ENCODE measurements at places on chromosomes 4 and X.

- DNase-seq = no peak
Measured at GRCh38 chrX:7191681-7192110, 43.7 kb upstream of the PUDP start.

DNA sequence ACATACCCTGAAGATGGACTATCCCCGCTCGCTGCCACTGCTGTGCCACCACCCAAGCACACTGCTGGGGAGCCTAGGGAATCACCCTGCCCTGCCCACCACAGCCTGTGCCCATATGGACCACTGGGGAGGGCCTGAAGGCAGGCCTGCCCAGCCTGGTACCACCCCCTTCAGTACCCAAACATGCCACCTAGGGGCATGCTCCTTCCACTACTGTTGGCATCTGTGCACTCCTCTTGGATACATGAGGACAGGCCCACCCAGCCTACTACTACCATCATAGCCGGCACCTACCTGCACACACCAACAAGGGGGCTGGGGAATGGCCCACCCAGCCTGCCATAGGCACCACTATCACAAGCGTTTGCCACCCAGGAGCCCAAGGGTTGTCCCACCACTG lies 30.1 kb upstream of the PRDX4 start:
- DNase-seq = no peak

- DNase-seq = no peak
Measured at GRCh38 chr4:26884026-26884425, 23.4 kb downstream of the STIM2 start.

GRCh38 chr4:79653871-79654270 lies 245.8 kb upstream of the GK2 start:
- no peak for DNase-seq

- no peak for DNase-seq
Measured at GRCh38 chr4:55927803-55928437, 20.8 kb upstream of the CEP135 start.

- no peak for DNase-seq
Measured at GRCh38 chrX:24996096-24996709, 19.6 kb downstream of the ARX start.

DNA sequence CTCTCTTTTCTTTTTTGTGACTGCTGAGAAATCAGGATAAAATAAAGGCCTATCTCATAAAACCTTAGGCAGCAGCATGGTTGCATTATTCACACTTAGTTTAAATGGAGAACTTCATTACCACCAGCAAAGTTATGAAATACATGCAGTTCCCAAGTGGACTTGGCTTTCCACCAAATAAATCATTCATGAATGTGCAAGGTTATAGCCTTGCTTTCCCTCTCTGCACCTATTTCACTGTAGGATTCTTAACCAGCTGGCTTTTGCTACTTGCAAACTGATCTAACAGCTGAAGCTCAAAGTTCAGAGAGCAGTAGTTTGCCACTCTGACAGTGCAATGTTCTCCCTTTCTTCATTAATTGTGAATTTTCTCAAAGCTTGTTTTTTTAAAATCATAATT lies 140.1 kb upstream of the SMIM31 start:
- DNase-seq = no peak

GRCh38 chr4:113646442-113646822 lies 115.1 kb downstream of the CAMK2D start:
- no peak for DNase-seq

DNA sequence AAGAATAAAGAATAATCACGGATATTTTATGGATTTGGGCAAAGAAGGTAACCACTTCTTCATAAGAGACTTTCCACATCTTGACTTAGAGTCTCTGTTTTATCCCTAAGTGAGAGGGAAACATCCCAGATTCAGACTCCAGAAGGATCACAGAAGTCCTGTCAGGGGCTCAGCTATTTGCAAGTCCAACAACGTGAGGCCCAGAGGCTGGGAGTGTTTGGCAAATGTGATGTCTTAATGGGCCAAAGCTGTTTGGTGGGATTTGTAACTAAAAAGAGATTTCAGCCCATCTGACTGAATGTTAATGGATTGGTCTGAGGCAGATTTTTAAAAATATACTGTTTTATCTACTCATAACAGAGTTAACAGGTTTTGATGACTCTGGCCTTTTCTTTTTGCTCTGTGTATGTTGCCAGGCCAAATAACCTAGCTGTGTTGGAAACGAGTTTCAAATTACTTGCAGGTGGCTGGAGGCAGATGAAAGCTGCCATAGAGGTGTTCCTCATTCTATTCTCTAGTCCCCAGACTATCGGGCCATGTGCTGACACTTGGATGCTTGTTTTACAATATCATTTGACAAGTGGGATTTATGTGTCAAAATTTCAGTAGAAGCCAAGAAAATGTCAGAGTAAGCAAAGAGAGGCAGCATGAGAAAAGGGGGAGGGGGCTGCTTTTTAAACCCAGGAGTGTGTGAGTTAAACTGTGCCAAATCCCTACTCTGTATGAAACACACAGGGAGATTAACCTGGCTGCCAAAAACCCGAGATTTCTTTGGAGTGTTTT lies 330.9 kb downstream of the DCHS2 start:
- DNase-seq = no peak

DNA sequence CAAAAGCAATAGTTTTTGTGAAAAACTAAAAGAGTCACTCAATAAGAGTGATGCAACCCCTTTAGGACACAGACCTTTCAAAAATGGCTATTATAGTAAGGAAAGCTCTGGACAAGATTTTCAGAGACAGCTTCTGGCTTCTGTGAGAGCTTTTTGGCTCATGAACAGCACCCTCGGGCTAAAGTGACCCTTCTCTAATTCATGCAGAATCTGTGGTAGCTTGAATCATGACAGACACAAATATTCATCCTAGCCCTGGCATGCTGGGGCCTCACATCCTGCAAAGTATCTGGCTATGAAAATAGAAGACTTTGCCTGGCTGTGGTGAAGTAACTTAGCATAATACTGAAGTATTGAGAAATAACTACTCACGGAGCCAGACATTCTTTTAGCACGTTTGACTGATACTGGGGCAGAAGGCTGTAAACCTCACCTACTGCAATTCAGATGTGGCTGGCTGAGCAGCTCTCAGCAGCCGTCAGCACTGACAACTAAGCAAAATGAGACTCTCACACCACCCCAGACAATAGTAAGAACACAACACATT lies 327.3 kb downstream of the MAPK10 start:
- no peak for DNase-seq

GRCh38 chr4:140641789-140642439 lies 73.2 kb upstream of the UCP1 start:
- DNase-seq = no peak

DNA sequence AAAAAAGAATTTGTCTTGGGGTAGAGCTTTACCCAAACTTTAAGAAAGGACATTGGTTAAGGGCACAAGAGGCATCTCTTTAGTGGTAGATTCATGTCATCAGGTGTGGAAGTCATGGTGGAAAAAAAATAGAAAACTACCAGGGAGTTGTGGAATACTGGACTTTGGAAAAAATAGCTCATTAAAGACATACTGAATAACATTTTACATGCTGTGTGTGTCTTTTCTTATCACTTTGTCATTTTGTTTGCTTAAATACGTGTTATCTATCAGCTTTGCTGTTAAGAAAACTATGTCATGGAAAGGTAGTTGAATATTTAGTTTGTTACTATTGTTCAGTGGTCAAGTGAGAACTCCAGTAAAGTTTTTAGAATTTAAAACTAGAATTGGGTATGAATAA lies 147.0 kb downstream of the CCSER1 start:
- no peak for DNase-seq

GRCh38 chr4:164819366-164819765 lies 57.6 kb upstream of the APELA start:
- no peak for DNase-seq

- no peak for DNase-seq
Measured at GRCh38 chrX:16187024-16187760, 19.9 kb downstream of the MAGEB17 start.

DNA sequence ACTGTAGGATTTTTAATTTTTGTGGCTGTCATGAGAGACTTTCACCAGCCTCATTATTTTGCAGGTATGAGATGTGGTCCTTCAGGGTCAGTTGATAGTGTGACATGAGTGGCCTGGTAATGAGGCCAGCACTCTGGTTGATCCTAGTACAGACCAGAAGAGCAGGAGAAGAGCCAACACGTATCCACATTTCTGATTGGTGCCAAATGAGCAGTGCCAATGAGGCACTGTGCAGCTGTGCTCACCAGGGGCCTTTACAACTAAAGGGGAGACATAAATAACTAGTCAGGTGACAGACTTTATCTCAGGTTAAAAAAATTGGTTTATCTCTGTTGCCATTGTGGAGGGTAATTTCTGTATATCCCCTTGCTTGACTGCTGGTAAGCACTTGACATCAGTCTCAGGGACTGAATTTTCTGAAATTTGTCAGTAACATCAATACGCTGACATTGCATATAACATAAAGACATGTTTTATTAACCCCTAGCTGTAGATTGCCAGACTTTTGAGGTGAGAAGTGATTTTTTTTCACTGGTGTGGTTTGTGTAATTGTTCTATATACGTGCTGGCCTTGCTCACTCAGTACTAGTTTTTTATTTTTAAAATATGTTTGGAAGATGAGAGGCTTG lies 101.2 kb downstream of the AFF1 start:
- no peak for DNase-seq

DNA sequence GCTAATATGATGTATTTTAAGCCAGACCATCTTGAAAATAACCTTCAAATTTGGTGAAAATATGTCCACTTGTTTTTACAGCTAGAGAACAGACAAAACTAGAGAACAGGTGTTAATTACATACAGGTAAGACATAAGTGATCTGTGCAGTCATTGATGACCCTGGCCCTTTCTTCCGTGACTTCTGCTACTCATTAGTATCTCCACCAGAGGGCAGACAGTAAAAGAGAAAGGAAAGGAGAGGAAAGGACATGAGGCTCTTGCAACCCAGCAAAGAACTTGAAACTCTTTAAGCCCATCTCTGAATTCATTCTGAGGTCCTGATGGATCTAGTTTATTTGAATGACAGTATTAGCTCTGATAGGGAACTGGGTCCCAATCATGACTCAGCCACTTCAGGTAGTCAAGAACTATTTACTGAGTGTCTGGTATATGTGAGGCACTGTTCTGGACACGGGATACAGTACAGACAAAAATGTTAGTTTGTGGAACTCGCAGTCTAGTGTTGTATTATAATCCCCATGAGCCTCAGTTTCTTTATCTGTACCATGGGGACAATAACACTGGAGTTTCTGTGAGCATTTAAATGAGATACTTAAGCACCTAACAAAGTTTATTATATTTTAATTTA lies 121.0 kb upstream of the TEX13D start:
- DNase-seq = peak; percentile 32

DNA sequence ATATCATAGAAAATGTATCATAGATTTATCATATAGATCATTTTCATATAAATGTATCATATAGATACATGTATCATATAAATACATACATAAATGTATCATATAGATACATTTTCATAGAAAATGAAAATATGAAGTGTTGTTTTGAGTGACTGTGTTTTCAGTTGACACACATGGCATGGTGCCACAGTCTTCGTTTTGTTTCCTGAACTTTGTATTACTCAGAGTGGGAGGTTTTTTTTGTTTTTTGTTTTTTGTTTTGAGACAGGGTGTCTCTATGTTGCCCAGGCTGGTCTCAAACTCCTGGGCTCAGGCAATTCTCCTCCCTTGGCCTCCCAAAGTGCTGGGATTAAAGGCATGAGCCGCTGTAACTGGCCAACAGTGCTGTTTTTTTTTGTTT lies 3.9 kb downstream of the RBM10 start:
- DNase-seq = no peak

DNA sequence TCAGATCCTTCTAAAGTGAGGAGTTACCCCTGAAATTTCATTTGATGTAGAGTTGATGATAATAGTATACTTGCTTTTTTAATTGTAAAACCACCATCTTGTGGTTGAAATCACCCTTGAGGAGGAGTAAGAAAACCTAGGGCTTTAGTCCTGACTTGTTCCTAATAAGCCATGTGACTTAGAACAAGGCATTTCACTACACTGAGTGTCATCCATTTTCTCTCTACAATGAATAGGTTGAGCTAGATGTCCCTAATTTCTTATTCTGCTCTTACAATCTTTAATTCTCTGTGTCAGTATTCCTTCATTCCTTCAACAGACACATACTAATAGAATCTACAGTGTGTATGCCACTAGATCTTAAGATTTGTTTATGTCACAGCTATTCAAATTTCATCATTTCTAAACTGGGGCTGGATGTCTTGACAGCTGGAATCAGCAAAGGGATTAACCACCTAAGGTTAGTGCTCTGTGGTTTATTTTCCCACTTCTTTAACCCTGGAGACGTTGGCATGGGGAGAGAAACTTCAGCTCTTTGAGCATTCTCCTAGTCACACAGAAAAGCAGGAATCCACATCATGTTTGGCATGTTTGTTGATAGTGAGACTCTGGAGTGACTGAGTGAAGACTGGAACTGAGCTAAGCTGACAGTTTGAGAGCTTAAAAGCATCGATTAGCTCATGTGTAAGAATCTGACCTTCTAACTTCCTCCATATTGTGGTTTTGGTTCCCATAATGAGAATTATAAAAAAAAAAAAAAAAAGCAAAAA lies 246.3 kb downstream of the NDST4 start:
- DNase-seq = no peak

- DNase-seq = peak; percentile 2
Measured at GRCh38 chr4:43325220-43325967, 432.9 kb downstream of the GRXCR1 start.

Measured in GM20000 (cell line).